ENCODE measurements at places on chromosomes 11 and 22. TPM values are rescaled to one million over a fixed set of nuclear protein-coding genes. Genes with fewer than 3 reads are reported as not detected.

The OR4P4 gene
- polyA plus RNA-seq = not detected

The PATE4 gene
- polyA plus RNA-seq = not detected

- DNase-seq = no peak
Observed at GRCh38 chr11:108135845-108136544, 14.6 kb downstream of the ACAT1 start.

DNA sequence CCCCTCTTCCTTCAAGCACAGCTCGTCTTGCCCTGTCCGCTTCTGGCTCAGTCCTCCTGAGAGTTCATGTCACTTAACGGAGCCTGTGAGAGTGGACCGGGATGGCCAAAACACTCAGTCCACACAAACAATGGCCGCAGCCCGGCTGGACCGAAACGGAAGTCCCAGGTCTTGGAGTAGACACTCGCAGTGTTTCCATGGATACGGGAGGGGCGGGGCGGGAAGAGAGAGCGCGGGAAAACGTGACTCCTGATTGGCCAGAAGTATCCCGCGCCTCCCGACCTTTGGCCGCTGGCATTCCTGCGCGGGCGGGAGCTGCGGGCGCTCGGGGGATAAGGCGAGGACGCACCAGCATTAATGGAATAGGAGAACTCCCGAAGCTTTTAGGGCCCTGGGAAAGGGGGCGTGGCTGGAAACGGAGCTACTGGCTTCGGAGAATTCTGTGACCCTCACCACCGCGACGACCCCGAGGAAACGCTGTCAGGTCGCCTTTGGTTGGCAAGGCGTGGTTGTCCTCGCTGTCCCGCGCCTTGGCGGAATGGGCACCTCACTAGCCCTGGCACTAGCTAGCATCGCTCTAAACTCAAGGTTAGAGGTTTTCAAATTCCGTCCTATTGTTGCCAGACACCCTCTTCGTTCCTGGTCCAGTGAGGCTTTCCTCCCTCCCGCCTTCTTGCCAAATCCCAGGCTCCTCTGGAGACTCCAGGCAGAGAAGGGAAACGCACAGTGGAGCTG lies at the start of the genes NLRP14 and ZNF214:
NLRP14 (plus strand) TSS at position 297 of the 735 bp plus-strand sequence. CDS start 18,108 bp downstream, outside the sequence.
ZNF214 (minus strand) TSS at position 164 of the 735 bp plus-strand sequence. CDS start 17,511 bp downstream, outside the sequence.
- peak; percentile 89 for DNase-seq

- no peak for DNase-seq
Observed at GRCh38 chr11:135008001-135008405, 596.0 kb upstream of the B3GAT1 start.

Measured in H1 (cell line).